ENCODE measurements at places on chromosomes 12 and 14.

DNA sequence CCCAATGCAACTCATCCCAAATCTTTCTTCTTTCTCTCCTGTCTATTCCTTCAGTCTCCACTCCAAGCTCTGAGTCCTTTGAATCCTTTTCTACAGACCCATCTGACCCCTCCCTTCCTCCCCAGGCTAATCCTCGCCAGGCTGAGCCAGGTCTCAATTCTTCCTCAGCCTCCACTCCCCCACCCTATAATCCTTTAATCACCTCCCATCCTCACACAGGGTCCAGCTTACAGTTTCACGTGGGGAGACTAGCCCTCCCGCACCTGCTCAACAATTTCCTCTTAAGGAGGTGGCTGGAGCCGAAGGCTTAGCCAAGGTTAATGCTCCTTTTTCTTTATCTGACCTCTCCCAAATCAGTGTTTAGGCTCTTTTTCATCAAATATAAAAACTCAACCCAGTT lies 63.8 kb downstream of the MOK start:
- no peak for DNase-seq

DNA sequence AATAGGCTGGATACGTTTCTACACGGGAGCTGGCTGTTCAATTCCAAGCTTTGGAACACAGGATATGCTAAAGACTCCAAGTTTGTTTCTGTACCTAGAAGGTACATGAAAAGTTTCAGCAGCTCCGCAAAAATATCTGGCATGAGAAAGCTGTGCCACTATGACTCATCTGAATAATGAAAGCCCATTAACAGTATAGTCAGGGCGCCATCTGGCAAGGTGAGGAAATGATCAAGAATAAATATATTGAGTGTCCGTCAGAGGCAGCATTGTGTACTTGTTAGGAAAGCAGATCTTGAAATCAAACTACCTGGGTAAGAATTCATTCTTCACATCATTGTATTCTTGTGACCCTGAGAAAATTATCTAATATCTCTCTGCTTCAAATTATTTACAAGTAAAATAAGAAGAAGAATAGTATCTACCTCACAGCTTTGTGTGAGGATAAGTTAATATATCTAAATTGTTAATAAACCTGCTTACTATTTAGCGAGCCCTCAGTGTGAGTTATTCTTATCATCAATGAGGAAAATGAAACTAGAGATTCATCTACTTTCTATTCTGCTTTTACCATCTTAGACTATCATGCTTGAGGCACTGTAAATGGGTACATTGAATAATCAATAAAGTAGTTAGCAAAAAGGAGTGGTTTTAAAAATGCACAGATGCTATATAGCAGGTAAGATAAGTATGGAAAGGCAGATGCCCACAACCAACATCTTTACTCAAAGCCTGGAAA lies 53.5 kb downstream of the FSCB start:
- DNase-seq = no peak

DNA sequence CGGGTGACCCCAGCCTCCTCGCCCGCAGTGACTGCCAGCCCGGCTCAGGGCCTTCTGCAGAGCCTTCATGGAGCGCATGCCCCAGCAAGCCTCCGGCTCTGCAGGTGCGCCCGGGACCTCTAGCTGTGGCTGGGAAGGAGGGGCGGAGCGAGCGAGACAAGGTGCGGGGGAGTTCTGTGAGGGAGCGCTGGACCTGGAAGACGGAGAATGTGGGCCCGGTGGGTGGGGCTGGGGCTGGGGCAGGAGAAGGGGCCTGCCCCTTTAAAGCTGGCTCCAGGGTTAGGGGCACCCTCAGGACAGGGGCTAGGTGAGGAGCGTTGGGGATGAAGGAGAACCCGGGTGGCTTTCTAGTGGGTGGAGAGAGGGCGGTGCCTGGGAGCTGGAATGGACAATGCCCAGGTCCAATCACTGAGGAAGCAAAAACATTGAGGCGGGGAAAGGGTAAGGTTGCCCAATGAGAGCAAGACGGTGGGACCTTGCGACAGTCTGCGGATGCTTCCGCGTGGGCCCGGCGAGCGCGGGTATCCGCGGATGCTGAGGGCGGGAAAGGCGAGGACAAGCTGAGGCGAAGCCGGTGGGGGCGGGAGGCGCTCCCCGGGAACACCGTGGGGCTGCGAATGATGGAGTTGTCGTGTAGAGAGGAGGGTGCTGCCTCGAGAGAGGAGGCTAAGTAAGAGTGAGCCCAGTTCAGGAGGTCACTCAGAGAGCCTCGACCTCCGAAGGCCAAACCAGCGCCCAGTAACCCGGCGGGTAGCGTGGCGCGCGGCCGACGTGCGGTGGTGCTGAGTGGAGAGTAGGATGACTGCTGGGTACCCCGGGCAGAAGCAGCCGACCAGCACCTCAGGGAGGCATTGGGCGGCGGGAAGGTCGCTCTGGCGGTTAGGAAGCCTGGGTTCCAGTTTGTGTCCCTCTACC lies at the start of gene GLS2:
TSS of gene GLS2 (minus strand) at position 121 of the 915 bp plus-strand sequence. CDS start at position 78, 43 bp downstream.
- peak; percentile 78 for DNase-seq

- no peak for DNase-seq
These were observed 582.5 kb upstream of the MGAT4C start for GRCh38 chr12:86838711-86839110.

DNA sequence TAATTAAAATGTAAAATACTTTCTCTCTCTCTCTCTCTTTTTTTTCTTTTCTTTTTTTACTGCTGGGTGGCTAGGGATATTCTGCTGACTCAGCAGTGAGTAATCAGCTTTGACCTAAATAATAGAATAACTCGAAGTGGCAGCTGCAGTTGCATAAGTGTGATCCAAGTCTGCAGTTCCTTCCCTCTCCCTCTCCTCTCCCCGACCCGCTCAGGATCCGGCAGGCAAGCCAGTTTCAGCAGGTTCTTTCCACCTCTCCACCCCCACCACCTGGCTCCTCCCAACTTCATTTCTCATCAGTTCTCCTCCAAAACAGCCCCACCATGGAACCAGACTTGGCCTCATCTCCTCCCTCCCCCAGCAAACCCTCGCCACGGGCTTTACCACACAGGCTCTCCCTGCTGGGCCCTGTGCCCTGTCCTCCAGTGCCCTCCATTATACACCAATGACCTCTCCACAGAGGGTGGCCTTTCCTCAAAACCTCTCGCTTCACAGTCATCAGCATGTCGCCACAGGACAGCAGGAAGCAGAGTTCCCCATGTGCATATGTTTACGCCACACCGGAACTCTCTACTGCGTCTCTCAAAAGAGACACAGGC lies 22.4 kb downstream of the SLC7A8 start:
- no peak for DNase-seq

DNA sequence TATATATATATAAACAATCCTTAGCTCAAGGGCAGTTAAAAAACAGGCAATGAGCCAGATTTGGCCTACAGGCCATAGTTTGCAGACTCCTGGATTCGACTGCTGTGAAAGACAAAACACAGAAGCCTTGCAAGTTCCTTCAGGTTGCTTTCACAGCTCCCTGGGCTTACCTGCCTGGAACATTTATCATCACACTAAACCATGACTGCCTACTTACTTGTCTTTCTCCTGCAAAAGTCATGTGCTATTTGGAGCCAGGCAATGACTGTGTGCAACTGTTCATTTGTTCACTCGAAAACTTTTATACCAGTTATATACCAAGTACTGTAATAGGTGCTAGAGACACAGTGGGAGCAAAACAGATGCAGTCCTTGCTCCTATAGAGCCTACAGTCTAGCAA lies 2.2 kb upstream of the RPS6KA5 start:
- no peak for DNase-seq

- no peak for DNase-seq
These were observed 365.5 kb downstream of the TMEM121 start for GRCh38 chr14:105891631-105892452.

GRCh38 chr12:24396224-24396623 lies 446.8 kb upstream of the SOX5 start:
- no peak for DNase-seq

GRCh38 chr12:969821-970220 lies 20.3 kb upstream of the RAD52 start:
- no peak for DNase-seq

DNA sequence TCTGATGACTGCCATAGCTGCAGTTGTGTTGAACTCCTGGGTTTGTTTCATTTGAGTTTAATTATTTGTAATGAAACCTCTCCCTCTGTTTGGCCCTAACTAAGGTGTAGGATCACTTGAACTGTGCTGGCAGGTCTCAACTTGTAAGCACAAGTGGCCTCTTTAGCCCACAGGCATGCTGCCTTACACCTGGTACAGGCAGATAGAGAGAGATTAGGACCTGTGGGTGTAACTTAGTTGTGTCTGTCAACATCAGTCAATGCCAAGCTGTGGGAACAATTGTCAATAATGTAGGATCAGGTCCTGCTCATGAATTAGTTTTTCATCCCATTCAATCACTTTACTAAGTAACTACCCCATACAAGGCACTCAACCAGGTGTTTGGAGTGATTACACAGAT lies 263.0 kb upstream of the G2E3 start:
- no peak for DNase-seq
